ENCODE measurements at places on chromosomes 3 and 15.
A peak's percentile ranks its signal among the peaks of the same experiment; 100 is the strongest.

GRCh38 chr3:46866720-46867549 is 3.7 kb upstream of the MYL3 start:
- DNase-seq: peak; percentile 50

DNA sequence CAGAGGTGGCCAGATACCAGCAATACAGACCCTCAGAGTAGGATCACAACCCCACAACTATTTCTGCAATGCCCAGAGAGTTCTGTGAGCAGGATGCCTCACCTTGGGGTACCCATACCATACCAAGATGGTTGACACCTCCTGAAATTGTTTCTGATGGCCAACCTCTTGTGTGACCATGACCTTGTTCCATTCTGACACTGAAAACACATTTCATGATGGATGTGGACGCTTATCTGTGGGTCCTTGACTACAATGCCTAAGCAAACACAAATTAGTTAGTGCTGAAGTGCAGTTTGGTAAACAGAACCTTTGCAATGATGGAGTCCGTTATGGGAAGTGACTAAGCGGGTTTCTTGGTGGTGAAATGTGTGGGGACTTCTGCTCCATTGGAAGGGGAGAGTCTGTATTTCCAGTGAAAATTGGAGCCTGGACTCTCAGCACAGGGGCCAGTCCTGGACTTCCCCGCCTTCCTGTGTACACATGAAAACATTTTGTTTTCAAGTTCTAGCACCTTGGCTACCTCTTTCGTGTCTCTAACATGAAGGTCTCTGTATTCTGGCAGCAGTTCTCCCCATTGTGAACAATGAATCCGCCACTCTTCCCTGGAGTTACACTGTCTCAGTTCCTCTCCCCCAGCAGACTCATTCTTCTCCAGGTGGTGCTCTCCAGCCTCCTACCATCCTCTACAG is 106.2 kb downstream of the XXYLT1 start:
- no peak for DNase-seq

- DNase-seq: no peak
Observed at GRCh38 chr15:19987389-19988048, 554.1 kb downstream of the GOLGA6L6 start.

- no peak for DNase-seq
Observed at GRCh38 chr3:37753428-37753827, 108.3 kb upstream of the CTDSPL start.
